ENCODE measurements at places on chromosomes 3 and 15. TPM values are rescaled to one million over a fixed set of nuclear protein-coding genes. Genes with fewer than 3 reads are reported as not detected.

The TGM5 gene
- not detected for total RNA-seq

The GOLGA6B gene
- not detected for total RNA-seq

The CHDH gene
- total RNA-seq: 0.53 TPM

The MUC4 gene
- total RNA-seq: not detected

GRCh38 chr3:23644676-23645075, 161.1 kb upstream of the UBE2E1 start:
- no peak for DNase-seq

GRCh38 chr15:80581976-80582375, 113.1 kb upstream of the ABHD17C start:
- no peak for DNase-seq

GRCh38 chr15:95839367-95839782, 491.1 kb upstream of the NR2F2 start:
- DNase-seq: no peak

GRCh38 chr3:117567382-117567781, 857.8 kb downstream of the TUSC7 start:
- DNase-seq: no peak

DNA sequence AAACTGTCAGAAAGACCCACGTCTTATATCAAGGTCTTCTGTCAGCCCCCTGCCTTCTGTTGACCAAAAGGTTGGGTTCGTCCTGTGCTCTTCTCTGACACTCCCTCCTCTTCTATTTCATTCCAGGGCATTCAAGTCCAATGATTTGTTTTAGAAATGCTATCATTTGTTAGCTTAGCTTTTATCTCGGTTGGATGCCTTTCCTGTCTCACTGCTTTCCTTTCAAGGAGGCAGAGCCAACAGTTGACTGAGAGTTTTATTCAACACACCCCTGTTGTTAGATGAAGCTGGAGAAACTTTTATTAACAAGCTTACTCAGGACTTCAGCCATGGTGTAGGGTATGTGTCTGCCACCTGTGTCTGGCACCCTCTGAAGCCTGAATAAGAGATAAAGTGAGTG, 112.0 kb upstream of the SLC7A14 start:
- no peak for DNase-seq

GRCh38 chr3:117441851-117442250, 732.3 kb downstream of the TUSC7 start:
- no peak for DNase-seq

DNA sequence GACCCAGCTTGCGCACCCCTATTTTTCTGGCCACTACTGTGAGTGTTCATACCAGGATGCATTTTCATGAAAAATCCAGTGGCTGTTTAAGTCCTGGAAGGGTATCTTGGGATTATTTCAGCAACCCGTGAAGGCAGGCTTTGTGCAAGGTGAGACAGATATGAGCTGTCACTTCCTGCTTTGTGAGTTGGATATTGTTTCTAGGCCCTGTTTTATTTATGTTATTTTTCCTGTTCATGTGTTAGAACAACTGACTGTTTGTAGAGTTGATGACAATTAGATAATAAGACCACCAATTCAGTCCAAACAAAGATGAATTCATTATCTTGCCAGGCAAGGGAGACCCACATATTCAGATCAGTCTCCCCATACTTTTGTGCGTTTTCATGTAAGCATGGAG, 42.5 kb downstream of the ZBTB38 start:
- no peak for DNase-seq
